ENCODE measurements at places on chromosomes 6 and 20.

DNA sequence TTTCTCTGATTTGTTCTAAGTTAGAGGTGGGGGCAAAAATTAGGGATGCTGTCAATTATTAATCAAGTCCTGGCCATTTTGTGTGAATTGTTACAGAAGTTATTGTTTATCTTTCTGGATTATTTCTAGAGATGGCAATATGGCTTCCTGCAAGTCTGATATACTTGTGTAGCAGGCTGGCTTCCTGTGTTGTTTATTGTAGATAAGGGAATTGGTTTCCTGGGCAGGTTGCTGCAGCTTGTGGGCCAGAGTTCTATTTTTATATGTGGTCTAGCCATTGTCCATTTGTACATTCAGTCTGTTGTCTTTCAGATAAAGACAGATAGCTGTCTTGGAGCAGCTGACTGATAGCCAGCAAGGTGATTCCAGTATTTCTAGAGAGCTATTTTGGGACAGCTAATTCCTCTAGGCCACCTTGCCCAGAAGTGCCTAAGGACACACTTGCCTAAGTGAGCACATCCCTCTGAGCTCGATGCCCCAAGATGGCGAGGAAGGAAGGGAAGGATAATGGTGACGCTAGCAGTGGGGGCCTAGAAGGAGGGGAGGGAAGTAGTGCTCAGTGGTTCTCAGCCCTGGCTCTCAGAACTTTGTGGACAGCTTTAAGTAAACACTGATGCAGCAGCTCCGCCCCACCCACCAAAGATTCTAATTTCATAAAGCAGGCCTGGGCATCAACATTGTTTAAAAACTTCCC lies 25.5 kb downstream of the DDO start:
- DNase-seq, result no peak

DNA sequence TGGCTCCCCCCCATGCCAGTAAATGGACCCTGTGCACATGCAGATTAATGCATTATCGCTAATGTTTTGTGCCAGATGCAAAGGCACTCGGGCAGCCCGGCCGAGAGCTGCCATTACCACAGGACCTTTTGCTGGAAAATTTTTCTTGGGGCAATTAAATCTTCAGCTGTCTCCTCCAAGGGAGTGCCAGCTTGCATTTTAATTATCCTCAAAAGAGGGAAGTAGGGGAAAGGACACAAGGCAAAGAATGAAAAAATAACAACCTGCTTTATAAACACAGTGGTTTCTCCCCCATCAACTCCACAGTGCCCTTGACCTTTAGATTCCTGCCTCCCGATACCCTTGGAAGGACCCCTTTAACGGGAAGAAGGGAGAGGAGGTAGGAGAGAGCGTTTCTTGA lies 48.2 kb downstream of the PDYN start:
- DNase-seq, result no peak

- no peak for DNase-seq
Observed at GRCh38 chr6:66522864-66523263, 815.8 kb upstream of the EYS start.

DNA sequence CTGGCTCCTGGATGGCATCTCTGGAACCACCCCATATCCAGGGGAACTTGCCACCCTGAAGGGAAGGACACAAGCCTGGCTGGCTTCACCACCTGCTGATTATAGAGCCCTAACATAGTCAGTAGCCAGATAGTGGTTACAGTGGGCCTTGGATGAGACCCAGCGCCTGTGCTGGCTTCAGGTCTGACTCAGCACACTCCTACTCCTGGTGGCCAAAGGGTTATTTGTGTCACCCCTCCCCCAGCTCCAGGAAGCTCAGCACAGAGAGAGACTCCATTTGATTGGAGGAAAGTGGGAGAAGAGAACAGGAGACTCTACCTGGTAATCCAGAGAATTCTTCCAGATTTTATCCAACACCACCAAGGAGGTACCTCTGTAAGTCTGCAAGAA lies 12.8 kb downstream of the SNX14 start:
- DNase-seq, result peak; percentile 29

DNA sequence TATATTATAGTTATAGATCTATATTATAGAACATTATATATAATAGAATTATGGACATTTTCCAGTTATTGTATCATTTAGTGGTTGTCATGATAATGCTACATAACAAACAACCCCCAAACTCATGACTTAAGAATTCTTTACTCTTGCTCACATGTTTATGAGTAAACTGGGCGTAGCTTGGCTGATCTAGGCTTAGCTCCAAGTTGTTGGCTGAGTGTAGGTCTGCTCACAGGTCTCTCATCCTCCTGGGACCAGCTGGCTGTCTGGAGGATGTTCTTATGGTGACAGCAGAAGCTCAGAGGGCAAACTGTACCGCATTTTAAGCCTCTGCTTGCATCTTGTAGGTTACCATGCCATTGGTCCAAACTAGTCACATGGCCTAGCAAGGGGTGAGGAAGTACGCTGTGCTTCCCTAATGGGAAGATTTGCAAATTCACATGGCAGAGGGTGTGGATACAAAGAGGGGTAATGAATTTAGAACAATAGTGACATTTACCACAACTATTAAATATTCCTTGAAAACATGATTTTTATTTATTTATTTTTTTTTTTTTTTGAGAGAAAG lies 34.2 kb downstream of the ARHGAP40 start:
- peak; percentile 5 for DNase-seq

DNA sequence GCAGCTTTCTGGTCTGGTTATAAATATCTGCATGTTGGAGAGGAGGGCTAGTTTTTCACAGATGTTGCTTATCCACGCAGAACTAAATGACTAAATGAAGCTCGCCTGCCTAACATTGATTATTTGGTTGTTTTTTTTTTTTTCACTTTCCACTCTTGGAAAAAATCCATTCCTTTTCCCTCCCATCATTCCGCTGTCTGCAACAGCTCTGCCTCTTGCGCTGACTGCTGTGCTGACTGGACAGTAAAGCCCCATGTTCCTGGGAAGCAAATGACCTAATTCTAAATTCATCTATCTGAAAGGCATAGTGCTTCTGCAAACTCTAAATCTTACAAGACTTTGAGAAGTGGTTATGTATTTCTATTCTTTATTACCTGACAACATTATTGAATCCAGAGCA lies 255.5 kb upstream of the PLN start:
- no peak for DNase-seq

GRCh38 chr6:12343440-12344162 lies 53.4 kb downstream of the EDN1 start:
- DNase-seq, result peak; percentile 37

GRCh38 chr20:39016506-39016905 lies 54.4 kb downstream of the DHX35 start:
- DNase-seq, result no peak

DNA sequence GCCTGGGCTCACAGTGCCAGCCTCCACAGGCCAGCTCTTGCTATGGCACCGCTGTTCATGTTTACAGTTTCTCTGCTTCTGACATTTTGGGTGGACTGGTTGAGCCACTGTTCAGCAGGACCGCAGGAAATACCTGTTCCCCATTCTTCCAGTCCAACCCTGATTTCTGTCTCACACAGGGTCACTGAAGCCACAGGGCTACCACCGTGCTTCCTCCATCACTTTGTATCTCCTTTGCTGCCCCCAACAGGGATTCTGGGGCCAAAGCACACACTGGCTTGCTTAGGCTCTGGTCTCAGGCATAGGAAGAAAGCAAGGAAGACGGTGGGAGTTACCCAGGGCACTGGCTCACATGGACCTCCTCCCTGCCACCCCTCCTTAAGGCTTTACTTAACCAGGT lies 164.5 kb downstream of the UNC5CL start:
- no peak for DNase-seq

GRCh38 chr6:912871-913835 lies 220.2 kb upstream of the EXOC2 start:
- peak; percentile 14 for DNase-seq

GRCh38 chr20:57056651-57057050 lies 209.8 kb downstream of the BMP7 start:
- no peak for DNase-seq

DNA sequence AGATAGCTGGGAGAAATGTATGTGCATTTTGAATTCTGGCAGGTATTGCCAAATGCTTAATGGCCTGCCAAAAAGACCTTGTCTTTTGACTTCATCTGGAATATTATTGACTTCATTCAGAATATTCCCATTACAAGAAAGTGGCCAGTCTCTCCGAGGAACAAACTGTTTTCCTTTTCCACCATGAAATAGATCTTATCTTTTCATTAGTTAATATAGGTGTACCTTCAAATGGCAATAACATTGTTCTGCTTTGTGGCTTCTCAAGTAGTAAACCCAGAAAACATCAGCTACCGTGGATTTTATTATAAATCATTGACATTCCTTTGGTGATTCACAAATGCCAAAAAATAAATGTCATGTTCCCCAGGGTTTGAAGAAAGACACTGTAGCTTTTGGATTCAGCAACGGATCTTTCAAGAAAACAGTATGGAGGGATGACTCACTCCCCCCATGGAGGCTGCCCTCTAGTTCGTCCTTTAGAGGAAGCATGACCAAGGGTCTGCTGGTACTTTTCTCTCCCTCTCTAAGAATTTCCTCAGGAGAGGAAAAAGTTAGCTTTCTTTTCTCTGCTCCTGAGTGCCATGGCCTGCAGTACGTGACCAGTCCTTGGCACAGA lies 1.1 kb upstream of the RNF182 start:
- peak; percentile 88 for DNase-seq

- no peak for DNase-seq
Observed at GRCh38 chr20:18852318-18852717, 38.7 kb downstream of the SCP2D1 start.

DNA sequence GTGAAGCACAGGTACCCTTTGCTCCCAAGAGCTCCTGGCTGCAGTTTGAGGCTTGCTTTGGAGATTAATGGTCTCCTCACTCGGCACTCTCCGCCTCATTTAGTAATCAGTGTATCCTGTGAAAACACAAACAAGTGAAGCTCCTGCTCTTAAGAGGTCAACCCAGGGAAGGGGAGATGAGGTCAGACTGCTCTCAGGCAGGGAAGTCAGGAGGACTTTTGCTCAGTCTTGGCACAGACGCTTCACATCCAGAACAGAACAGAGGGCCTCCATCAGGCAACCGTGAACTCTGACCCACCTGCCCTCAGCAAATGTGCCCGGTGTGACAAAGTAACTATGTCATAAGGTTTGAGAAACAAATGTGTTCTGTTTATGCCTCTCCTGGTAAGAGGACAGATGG lies 428.8 kb upstream of the JARID2 start:
- no peak for DNase-seq

- DNase-seq, result no peak
Observed at GRCh38 chr20:34979366-34980153, 23.9 kb downstream of the MYH7B start.

DNA sequence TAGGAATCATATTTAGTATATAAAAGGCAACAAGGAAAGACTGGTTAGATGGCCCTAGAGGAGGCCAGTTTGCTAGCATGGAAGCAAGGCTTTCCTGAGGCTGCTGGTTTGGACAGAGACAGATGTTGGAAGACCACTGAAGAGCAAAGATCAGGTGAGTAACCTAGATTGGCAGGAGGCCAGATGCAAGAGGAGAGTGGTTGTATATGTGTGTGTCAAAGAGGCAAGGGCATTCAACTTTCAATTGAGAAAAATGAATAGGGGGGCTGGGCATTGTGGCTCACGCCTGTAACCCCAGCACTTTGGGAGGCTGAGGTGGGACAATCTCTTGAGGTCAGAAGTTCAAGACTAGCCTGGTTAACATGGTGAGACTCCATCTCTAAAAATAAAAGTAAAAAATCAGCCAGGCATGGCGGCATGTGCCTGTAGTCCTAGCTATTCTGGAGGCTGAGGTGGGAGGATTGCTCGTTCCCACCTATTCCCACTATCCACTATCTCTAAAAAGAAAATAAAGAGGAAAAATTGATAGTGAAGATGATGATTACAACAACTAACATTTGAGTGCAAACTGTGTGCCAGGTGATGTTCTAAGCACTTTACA lies 79.8 kb downstream of the PRDM1 start:
- DNase-seq, result peak; percentile 51

DNA sequence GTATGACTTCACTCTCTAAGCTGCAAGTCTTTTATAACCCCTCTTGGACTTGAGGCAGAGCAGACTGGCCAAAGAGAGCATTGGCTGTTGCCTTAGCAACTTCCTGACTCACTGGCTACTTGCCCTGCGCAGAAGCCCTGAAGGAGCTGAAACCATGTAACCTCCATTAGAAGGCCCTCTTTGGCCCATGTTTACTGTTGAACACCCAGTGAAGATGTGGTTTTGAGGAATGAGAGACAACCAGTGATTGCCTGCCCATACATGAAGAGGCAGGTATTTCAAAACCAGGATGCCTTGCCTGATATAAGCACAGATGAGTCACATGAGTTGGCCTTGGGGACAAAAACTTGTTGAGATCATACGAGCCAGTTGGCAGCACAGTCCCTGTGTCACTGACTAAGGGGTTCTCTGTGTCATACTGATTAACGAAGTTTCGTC lies 182.5 kb downstream of the EDN1 start:
- peak; percentile 64 for DNase-seq

DNA sequence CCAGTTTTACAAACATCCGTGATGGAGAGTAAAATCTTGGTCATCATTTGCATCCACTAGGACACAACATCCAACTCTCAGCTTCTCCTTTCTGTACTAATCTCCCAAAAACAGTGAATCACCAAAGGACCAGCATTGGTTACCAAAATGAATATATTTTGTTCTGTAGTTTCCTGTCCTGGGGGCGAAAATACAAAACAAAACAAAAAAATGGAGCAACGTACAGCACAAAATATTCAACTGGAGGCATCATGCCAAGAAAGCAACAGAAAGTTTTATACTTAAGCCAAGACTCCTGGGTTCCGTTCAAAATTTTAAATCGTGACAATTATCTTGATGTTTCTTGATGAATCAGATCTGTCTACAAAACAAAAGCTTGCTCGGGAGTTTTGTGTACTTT lies 126.6 kb upstream of the CCDC28A start:
- DNase-seq, result peak; percentile 38

- DNase-seq, result no peak
Observed at GRCh38 chr6:4916954-4917561, 86.8 kb downstream of the RPP40 start.

DNA sequence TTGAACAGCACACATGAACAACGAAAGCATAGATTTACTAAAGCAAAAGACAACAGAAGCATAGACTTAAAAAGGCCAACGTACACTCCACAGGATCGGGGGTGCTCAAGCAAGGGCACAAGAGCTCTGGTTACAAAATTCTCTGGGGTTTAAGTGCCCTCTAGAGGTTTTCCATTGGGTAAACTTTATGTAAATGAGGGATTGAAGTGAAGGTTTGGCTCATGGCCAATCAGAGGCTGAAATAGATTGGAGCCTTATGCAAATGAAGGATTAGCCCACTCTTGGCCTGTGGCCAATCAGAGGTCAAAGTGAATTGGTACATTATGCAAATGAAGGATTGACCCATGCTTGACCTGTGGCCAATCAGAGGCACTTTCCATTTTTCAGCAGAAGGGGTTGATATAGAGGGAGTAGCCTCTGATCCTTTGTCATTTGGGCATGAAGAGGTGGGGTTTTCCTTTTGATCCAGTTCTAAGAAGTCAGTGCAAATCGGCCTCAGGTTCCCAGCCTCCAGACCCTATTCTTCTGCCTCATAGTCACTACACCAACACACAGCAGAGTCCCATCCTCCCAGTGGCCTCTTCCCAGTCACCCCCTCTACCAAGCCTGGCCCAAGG lies 244.9 kb downstream of the THBS2 start:
- DNase-seq, result no peak

Data from fibroblast of skin of right quadriceps (primary cell).